ENCODE measurements at places on chromosomes 5 and 9.

DNA sequence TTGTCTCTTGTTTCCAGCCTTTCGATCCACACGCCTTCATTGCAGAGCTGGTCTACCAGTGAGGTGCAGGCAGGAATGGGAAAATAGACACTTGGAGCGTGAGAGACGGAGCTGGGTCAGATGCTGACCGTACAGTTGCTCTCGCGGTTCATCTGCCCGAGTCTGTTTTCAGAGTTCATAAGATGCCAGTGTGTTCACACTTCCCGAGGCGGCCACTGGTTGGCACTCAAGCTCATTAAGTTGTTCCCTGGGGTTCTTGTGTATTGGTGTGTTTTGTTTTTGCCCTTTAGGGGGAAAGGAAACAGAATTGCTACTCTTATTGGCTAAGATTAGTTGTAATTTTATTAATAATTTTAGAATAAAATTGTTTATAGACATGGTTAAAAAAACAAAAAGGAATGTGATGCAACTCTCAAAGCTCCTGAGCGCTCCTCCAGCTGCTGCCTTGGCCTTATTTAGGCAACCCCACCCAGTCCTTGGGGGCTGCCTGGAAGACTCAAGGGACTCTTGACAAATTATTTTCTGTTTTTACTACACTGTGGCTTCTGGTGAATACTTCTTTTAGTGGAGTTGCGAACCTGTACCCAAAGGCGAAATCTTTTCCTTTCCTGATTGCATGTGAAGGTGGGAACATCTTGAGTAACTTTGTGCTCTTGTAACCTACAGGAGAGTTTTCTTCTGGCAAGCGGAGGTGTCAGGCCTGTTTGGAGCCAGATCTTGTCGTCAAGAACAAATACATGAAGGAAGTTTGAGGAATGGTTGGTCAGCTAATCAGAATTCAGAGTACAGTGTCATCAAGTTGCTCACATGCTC lies 146.1 kb downstream of the MAST4 start:
- peak; percentile 23 for DNase-seq

DNA sequence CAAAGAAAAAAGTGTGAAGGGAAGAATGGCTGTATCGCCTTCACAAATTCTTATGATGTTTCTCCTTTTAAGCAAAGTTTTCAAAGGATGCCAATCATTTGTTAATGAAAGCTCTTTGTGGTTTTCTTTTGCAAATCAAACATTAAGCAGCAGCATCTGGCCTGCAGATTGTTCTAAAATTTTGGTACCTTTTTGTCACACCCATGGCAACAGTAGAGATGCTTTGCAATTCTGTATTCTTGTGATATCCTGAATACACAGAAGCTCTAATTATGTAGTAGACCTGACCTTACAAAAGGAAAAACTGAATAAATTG lies 79.8 kb downstream of the CDO1 start:
- no peak for DNase-seq

DNA sequence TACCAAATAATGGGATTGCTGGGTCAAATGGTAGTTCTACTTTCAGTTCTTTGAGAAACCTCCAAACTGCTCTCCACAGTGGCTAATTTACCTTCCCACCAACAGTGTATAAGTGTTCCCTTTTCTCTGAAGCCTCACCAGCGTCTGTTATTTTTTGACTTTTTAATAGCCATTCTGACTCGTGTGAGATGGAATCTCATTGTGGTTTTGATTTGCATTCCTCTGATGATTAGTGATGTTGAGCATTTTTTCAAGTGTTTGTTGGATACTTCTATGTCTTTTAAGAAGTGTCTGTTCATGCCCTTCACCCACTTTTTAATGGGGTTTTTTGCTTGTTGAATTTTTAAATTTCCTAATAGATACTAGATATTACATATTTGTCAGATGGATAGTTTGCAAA lies 28.4 kb upstream of the SUSD1 start:
- peak; percentile 57 for DNase-seq

DNA sequence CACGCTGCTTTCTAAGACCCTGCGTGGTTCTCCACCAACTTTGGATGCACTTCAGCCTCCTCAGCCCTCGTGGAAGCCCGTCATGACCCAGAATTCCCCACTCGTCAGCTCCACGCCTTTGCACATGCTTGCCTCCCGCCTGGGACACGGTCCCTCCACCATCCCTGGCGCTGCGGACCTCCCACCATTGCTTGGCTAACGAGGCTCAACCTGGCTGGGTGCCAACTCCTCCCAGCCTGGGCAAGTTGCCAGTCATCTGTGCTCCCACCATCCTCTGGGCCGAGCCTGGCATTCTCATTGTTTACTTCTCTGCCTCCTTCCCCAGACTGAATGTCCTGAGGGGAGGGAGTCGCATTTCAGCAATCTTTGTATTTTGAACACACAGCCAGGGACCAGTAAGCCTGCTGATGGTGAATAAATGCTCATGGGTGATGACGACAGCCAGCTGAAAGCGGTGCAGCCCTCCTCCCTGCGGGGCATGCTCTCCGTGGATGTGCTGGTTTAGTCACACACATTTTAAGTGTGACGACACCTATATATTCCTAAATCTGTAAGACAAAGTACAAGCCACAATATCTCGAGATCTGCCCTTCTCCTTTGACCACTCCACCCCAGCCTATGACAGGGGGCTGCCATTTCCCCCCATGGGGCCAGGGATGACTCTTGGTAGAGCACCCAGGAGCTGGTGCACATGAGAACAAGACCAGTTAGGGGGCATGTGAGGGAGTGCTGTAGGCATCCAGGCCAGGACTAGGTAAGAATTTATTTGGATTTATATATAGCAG lies 37.6 kb downstream of the ANKRD33B start:
- peak; percentile 61 for DNase-seq

DNA sequence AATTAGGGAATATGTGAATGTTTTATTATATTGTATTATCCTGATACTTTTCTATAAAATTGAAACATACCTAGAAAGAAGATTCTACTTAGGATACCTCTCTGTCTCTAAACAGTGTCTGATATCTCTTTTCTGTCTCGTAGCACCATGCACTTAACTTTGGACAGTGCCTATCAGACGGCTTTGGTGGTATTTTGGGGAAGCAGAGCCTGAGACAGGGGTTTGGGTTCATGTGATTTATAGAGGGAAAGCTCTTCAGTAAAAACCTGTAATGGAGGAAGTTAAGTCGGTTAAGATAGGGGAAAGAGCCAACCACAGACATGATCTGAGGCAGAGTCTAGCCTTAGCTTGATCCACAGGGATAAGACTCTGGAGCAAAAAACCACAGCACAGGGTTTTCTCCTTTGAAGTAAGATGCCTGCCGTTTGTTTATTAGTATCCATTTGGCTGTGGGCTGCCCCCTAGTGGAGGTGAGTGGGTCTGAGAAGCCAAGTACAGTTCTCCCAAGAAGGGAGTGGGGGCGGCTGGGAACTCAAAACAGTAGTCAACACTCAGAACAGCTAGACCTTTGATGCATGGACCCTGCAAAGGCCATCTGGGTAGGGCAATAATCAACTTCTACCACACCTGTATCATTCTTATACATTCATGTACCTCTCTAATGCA lies 141.2 kb upstream of the ASTN2 start:
- no peak for DNase-seq

GRCh38 chr5:124922255-124922975 lies 176.0 kb upstream of the ZNF608 start:
- DNase-seq: no peak

GRCh38 chr5:35488055-35488454 lies 129.6 kb upstream of the SPEF2 start:
- no peak for DNase-seq

DNA sequence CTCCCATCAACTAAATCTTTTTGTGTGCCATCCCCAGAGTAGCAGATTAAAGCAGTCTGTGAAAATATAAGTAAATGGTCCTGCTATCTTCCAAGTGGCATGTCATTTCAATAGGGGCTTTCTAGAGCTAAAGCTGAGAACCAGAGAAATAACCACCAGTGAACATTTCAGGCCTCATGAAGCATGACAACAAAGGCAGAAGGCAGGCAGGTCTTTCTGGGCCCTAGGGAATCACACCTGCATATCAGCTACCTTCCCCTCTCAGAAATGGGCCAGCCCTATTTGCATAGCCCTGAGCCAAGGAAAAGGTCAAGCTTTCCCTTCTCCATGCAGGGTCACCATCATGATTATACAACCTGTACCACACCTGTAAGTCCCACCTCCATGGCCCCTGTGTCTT lies 205.3 kb downstream of the DEPDC1B start:
- no peak for DNase-seq

DNA sequence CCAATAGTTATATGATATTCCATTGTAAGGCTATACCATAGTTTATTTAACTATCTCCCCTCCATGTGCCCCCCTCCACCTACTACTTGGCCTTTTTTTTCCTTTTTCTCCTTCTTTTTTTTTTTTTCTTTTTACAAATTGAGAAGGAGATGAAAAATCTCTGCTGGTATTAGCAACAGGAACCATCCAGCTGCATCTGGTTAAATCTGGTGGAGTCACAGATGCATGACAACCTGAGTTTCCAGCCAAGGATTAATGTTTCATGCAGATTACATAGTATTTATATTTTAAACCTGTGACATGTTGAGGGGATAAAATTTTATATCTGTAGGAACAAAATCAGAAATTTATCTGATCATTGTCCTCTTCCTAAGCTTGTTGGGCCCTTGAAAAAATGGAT lies 128.5 kb upstream of the IQGAP2 start:
- no peak for DNase-seq

- no peak for DNase-seq
These were observed 97.4 kb downstream of the NR3C1 start for GRCh38 chr5:143306040-143306439.

GRCh38 chr9:5445886-5446285 lies 4.5 kb upstream of the CD274 start:
- no peak for DNase-seq

- DNase-seq: no peak
These were observed 38.0 kb downstream of the VAV2 start for GRCh38 chr9:133953976-133954709.

DNA sequence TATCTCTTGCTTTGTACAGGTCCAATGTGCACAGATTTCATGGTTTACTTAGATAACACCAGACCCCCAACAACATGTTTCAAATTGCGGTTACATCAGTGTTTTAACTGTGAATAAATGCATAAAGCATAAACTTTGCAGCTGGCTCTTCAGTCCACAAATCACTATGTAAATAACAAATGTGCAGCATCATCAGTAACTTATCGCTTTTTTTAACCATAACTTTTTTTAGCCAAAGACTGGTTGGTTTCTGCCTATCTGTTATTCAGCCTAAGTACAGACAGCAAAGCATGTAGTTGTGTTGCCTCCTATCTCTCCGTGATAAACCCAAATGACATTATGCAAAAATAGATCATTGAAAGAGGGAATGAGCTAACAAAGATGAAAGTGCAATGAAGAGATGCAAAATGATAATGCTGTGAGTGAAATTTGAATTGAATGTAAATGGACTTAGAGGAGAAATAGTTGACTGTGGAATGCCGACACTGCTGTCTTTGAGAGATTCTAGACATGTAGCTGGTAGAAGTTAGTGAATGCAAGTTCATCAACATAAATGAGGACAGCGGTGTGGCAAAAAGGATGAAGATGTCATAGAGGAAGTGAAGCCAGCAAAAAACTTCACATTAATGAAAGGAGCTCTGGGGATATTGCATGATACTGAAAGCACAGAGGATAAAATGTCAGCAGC lies 108.8 kb downstream of the PDE8B start:
- no peak for DNase-seq

GRCh38 chr5:39160576-39161213 lies 58.7 kb downstream of the FYB1 start:
- DNase-seq: no peak
